Stimulated activated CD8-positive, alpha-beta memory T cell treated with anti-CD3 and anti-CD28 coated beads, Interleukin-4, amount 100 ng/mL, for 4 hours (primary cell): ENCODE measurements at places on chromosomes 12 and 14.

- DNase-seq, result no peak
Observed at GRCh38 chr14:75871181-75871880, 110.5 kb downstream of the TGFB3 start.

- no peak for DNase-seq
Observed at GRCh38 chr14:87397499-87397898, 595.5 kb downstream of the GALC start.

- no peak for DNase-seq
Observed at GRCh38 chr14:52596320-52596719, 43.7 kb downstream of the GPR137C start.

DNA sequence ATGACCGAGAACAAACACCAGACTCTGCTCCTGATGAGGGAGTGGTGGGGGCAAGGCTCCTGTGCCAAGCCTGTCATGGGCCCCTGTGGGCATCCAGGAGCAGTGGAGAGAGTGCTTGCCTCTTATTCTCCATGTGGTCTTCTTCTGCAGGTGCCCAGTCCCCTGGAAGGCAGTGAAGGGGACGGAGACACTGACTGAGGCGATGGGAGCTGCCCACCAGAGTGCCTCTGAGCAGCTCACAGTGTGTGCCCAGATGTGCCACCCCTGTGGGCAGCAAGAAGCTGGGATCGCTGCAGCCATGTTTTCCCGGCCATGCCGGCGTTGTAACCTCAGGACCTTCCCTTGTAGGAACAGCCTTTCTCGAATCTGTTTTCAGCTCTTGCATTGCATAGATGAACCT is 6.4 kb upstream of the EP400 start:
- no peak for DNase-seq

DNA sequence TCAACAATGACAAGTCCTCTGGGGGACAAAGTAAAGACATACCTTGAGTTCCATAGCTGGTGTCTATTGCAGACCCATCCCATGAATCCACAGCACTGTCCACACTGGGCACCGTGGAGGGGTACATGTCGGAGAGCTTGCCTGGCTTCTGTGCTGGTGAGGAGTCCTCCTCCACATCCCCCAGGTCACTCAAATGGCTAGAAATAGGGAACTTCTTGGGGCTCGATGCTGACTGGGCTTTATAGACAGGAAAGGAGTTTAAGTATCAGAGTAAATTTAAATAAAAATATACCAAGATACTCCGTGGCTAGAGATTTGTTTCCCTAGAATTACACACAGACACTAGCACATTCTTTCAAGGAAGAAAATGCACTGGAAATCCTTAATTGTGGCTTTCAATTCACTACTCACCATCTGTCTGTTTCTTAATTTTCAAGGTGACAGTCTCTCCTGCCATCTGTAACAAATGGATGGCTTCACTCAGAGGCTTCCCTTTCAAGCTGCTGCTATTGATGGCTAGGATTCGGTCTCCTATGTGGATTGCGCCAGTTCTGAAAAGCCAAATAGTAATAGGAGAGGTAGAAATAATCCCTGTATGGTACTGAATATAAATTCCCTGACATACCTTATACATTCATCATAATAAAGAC is 90.1 kb downstream of the HELB start:
- DNase-seq, result no peak

- no peak for DNase-seq
Observed at GRCh38 chr12:69685810-69686209, 13.3 kb downstream of the BEST3 start.

DNA sequence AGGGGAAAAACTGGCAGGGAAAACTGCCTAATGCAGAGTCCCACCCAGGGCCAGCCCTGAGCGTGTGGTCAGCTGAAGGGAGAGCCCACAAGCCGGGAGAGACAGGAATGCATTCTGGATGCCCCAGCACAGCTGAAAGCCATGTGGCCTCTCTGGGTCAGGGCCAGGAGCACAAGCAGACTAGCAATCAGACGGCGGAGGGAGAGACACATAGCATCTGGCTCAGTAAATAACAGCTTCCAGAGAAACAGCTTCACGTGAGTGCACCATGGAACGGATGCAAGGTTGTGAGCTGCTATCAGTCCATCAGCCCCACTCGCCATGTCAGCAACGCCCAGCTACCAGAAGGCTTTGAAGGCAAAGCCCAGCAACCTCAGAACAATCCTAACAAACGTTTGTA is 28.2 kb upstream of the TMEM106C start:
- DNase-seq, result no peak

GRCh38 chr12:100859063-100859627 is 64.6 kb downstream of the ANO4 start:
- DNase-seq, result no peak

- no peak for DNase-seq
Observed at GRCh38 chr14:32375663-32376062, 46.6 kb downstream of the AKAP6 start.

DNA sequence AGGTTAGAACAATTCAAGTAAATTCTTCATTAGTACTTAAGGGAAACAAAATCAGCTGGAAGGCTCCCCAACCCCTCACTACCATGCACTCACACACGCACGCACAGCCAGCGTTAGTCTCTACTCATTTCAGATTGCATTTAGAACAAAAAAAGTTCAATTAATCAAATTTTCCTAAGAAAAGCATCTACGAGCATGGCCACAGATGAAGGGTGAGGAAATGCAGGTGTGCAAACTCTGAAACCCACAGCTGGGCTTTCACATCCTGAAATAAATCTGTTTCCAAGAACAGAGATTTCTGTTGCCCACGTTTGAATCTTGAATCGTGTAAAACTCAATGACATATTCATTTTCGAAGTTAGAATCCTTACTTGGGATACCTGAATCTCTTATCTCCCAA is 62.6 kb downstream of the SEL1L start:
- no peak for DNase-seq
